ENCODE measurements at places on chromosomes 11 and 22.

- no peak for DNase-seq
These were observed 6.6 kb upstream of the RAB30 start for GRCh38 chr11:83078269-83078668.

GRCh38 chr11:18524248-18524647 is 2.5 kb downstream of the TSG101 start:
- no peak for DNase-seq

- DNase-seq = no peak
These were observed 91.7 kb downstream of the TP53I11 start for GRCh38 chr11:44858796-44859527.

DNA sequence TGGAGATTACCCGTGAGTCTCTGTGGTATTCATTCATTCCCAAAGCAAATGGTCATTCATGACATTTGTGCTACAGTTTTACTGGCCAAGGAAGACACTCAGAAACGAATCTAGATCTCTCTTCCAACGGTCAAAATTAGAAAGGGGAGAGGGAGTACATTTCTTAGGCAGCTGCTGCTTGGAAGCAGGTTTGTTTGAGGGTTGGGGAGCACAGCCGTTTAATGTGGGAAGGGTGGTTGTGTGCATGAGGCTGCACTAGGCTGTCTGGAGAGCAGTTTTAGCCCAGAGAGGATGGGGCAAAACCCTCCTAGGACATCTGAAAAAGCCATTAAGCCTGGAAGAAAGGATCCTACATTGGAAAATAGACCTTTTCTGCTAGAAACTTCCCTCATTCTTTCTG is 29.7 kb upstream of the TIMP3 start:
- DNase-seq = no peak

GRCh38 chr11:91798240-91798639 is 426.4 kb upstream of the FAT3 start:
- DNase-seq = no peak

All from hippocampal formation (tissue), 2 donors.